NCI-H774 (cell line): ENCODE measurements at places on chromosomes 3 and 15.

GRCh38 chr15:92831655-92832328 is 68.3 kb upstream of the CHD2 start:
- peak; percentile 90 for DNase-seq

DNA sequence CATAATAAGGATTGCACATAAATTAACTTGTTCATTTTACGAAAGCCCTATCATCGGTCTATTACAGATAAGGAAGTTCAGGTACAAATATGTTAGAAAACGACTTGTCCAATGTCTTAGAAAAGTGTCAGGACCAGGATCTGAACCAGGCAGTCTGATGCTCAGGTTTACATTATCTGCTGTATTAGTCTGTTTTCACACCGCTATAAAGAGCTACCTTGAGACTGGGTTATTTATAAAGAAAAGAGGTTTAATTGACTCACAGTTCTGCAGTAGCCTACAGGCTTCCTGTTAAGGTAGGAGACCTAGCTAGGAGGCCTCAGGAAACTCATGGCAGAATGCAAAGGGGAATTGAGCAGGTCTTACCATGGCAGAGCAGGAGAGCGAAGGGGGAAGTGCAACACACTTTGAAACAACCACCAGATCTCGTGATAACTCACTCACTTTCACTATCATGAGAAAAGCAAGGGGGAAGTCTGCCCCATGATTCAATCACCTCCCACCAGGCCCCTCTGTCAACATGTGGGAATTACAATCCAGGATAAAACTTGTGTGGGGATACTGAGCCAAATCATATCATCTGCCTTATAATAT is 45.8 kb upstream of the GOLIM4 start:
- no peak for DNase-seq

GRCh38 chr3:113575206-113575605 is 42.9 kb downstream of the SIDT1 start:
- DNase-seq: no peak

- no peak for DNase-seq
Measured at GRCh38 chr3:55588146-55588765, 101.2 kb upstream of the WNT5A start.

- DNase-seq: no peak
Measured at GRCh38 chr3:127779747-127780146, 42.6 kb downstream of the MGLL start.

GRCh38 chr15:94536549-94536948 is 305.2 kb downstream of the MCTP2 start:
- no peak for DNase-seq

- DNase-seq: no peak
Measured at GRCh38 chr15:96261575-96262034, 68.9 kb upstream of the NR2F2 start.

GRCh38 chr3:72492240-72492639 is 356.0 kb downstream of the SHQ1 start:
- no peak for DNase-seq

DNA sequence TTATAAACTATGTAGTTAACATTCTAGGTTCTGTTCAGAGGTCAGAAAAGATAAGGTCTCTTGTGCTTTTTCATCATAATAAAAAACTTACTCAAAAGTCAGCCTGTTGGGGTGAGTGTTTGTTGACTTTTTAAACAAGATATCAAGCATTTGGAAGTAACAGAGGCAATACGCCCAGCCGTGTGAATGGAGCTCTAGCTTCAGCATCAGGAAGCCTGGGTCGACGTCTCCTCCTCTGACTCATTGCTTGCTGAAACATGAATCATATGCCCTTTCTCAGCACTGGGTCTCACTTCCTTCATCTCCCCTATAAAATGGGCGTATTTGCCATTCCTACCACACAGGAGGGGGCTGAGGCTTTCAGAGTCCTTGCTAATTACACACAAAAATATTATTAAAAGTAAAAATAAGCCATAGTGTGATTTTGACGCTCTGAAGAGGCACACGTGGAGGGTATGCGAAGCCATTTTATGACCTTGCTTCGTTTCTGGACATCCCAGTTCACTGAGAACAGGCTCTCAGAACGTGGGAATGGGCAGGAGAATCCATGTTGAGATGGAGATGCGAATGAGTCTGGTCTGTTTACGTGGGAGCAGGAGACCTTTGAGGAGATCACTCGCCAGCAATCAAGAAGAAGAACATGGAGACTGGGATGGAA is 220.8 kb upstream of the TPRG1 start:
- no peak for DNase-seq

DNA sequence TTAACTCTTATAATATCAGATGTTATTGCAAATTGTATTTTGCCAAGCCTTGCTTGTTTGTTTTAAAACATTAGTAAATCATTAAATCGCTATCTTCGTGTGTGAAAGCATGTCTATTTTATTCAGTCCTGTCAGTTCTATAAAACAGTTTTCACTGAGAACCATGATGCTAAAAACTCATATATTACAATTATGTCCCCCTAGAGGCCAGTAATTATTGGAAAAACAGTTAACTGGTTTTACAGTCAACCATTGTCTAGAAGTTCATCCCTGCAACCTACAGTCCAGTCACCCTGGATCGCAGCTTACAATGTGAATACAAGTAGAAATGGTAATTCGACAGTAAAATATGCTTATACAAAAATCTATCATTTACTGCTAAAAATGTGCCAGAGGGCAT is 311.5 kb upstream of the ROBO2 start:
- no peak for DNase-seq

GRCh38 chr3:17983106-17983505 is 240.7 kb upstream of the TBC1D5 start:
- no peak for DNase-seq

DNA sequence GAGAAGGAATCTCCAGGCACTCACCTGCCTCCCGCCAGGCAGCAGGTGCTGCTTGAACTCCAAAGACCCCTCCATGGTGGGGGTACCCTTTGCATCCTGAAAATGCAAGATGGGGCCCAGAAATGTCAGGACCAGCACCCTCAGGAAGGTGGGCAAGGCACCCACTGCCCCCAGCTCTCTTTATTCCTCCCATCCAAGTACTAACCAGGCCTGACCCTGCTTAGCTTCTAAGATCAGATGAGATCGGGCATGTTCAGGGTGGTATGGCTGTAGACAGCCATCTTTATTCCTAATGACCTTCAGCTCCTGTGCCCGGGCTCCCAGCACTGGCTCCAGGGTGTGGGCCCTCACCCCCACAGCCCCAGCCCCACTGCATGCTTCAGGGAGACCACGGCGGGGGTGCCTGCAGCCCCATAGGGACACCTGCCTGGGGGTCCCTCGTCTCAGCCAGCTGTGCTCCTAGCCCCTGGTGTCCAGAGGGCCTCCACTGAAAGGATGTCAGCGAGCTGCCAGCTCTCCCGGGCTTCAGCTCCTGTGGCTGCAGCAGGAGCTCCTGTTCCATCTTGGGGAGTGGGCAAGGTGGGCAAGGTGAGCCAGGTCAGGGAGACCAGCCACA is 13.2 kb downstream of the PLA2G4B start:
- DNase-seq: no peak

DNA sequence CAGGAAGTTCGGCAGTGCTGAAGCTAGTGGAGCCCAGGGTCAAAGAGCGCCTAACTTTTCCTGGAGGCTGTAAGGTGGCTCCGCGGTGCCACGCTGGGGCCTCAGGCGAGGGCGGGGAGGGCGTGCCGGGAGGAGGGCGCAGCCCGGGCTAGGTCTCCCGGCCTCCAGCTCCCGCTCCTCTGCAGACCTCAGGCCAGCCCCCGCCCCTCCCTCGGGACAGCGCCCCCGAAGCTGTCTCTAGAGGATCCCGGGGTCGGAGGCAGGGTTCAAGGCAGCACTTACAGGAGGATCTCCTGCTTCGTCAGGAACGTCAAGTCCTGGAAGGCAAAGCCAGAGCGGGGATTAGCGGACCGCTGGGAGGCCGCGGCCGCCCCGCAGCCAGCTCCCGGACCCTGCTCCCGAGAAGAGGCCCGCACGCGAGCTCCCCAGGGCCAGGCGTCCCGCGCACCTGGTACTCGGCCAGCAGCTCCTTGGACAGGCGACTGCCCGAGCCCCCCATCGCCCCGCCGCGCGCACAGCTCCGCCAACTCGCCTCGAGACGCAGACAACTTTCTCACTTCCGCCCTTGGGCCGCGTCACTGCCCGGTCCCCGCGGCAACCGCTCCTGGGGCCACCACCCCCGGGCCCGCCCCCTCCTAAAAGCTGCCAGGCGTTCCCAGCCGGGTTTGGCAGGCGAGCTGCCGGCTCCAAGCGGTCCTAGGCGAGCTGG is at the start of gene CIB1:
Gene CIB1, minus strand, starts transcription at position 555 of the 709 bp plus-strand sequence. Its CDS starts 56 bp downstream, at position 499.
- DNase-seq: peak; percentile 93

- no peak for DNase-seq
Measured at GRCh38 chr15:99385005-99385669, 133.9 kb downstream of the LRRC28 start.

GRCh38 chr15:80560601-80561400 is 134.3 kb upstream of the ABHD17C start:
- DNase-seq: no peak

- DNase-seq: no peak
Measured at GRCh38 chr15:41506796-41507341, 6.8 kb downstream of the LTK start.

DNA sequence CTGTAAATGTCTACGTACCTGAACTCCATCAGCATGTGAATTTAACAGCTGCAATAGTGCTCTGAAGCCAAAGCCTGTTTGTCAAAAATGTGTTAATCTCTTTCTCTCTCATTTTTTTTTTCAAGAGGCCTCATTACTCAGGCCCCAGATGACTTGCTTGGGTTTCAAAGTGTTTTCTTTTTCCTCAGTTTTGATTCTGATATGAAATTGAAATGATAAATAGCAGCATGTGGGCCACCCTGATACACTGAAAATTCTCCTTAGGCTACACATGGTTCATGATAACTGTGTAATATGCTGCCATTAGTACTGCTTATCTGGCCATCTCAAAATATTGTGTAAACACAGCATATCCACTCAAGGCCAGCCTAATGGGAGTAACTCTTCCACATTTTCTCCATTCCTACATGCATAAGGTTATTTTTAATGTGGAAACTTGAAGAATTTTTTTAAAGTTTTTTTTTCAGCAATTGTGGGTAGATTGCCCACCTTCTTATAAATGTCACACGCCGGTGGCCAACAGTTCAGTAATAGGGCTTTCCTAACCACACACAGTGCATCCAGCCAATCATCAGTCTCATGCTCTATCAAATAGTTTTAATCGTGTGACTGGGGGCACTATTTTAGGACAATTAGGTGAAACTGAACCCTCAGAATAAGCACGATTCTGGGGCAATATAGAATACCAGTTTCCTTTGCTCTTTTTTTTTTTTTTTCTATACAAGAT is 13.1 kb upstream of the DENND4A start:
- DNase-seq: no peak

DNA sequence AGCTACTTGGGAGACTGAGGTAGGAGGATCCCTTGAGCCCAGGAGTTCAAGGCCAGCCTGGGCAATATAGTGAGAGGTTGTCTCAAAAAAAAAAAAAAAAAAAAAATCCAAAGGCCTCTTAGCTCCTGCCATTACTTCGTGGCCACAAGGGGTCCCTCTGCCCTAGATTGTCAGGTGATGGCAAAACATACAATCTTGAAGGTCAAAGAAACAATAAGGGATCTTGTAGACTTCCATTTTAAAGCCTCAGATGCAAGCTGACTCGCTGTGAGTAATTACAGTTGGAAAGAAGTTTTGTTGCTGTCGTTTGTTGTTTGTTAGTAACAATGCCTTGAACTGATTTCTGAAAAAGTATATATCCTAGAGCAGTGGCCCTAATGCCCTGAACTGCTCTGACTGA is 55.9 kb upstream of the PLCL2 start:
- no peak for DNase-seq

GRCh38 chr3:12921736-12922135 is 80.4 kb upstream of the RPL32 start:
- no peak for DNase-seq

- no peak for DNase-seq
Measured at GRCh38 chr15:29596266-29596665, 226.0 kb downstream of the TJP1 start.

DNA sequence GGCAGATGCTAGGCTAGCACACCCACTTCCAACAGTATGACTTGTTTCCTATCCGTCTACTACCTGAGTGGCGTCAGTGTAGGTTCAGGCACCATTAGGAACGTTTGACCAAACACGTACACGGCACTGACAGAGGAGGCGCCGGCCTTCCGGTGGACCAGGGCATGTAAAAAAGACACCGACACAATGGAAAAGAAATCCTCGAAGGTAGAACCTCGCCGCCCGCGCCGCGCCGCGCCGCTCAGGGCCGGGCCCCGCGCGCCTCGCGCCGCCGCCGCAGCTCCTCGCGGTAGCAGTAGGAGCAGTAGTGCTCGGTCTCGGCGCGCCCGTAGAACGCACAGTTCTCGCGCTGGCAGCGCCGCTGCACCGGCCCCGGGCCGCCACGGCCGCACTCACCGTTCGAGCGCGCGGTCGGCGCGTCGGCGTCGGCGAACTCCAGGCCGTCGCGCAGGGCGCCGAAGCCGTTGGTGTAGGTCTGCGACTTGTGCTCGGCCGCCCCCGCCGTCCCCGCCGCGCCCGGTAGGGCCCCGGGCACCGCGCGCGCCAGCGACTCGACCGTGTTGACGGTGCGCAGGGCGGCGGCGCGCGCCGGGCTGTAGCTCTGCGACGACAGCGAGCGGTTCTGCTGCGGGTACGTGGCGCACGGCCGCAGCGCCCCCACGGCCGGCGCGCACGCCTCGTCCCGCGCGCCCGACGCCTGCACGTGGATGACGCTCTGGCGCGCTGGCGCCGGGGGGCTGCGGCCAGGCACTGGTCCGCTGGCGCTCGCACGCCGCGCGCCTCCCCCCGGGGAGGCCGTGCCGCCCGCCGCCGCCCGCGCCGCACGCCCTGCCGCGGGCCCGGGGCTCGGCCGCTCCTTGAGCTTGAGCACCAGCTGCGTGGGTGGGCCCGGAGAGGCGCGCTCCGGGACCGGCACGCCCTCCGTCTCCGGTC is 156.7 kb downstream of the KLF13 start:
- no peak for DNase-seq
